ENCODE measurements at places on chromosomes 5 and 9.

DNA sequence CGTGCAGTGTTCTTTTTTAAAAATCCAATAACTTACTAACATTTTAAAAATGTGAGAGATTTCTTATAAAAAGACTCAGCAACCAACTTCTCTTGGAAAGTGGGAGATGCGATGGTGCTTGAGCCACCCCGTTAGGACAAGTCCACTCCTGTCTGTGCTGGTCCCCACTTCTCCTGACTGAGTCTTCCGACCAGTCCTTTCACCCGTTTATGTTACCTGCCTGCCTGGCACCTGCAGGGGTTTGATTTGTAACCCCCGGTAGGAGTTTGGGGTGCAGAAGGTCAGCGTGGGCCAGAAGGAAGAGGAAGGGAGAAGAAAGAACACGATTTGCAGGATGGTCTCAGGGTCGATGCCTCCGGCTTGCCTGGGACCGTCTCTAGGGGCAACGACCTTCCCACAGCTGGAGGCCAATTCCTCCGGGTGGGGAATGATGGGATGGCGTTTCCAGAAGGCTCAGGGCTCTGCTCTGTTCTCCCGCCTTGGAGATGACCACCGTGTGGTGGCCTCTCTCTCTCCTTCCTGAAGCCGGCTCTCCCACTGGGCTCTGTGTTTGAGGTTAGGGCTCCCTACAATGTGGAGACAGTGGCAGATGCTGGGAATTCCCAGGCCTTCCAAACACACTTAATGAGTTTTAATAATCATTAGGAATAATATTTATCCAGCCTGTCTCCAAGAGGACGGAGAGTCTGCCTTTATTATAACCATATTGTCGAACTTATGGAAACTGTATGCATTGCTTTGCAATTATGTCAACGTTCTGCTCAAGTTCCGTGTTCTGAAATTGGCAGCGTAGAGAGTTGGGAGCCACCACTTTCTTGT lies 14.8 kb downstream of the COL27A1 start:
- DNase-seq, result no peak

DNA sequence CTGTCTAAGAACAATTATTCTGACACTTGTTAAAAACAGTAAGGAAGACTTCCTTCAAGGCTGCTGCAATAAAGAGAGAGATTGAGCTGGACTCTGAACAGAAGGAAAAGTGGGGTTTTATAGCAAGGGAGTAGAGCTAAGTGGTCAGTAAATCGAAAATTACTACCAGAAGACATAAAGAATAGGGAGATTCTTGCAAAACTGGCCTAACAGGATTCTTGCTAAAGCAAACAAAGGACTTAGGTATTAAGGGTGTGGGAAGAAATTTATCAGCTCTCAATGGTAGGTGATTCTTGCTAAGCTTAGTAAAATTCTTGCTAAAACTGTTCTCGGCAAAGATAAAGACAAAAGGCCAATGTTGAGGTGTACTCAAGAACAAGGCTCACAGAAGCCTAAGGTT lies 300.5 kb downstream of the SLCO4C1 start:
- DNase-seq, result no peak

GRCh38 chr9:134852906-134853654 lies 27.5 kb upstream of the FCN2 start:
- DNase-seq, result no peak

- no peak for DNase-seq
Measured at GRCh38 chr5:145859453-145859852, 13.4 kb downstream of the GRXCR2 start.

- no peak for DNase-seq
Measured at GRCh38 chr9:109941771-109942170, 161.8 kb downstream of the PALM2AKAP2 start.

GRCh38 chr5:64285188-64286130 lies 119.8 kb downstream of the RNF180 start:
- no peak for DNase-seq

GRCh38 chr9:86321373-86321772 lies 32.8 kb downstream of the TUT7 start:
- DNase-seq, result no peak

DNA sequence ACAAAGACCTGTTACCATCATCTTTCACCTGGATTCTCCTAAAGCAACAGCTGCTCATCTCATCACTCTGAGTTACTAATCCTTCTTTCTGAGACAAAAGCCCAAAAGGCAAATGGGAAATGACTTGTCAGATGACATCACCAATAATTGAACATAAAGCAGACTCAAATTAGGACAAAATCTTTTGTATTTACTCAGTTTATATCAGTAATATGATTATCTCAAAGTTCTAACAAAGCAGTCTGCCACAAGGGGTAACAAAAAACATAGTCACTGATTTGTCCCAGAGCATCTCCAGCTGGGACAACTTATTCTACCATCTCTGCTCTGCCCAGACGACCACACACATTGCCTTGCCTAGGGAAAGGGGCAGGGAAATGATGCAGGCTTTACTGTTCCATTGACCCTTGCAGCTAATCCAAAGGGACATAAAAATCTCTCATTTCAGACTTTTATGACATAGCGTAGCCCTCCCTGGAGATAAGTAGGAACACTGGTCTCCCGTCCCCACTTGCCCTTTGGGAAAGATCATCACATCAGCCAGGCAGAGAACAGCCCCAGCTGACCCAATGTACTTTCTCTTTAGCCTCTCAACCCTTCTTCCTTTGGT lies 249.5 kb upstream of the PTGER4 start:
- no peak for DNase-seq

GRCh38 chr9:109574061-109574882 lies 76.2 kb upstream of the PTPN3 start:
- no peak for DNase-seq

DNA sequence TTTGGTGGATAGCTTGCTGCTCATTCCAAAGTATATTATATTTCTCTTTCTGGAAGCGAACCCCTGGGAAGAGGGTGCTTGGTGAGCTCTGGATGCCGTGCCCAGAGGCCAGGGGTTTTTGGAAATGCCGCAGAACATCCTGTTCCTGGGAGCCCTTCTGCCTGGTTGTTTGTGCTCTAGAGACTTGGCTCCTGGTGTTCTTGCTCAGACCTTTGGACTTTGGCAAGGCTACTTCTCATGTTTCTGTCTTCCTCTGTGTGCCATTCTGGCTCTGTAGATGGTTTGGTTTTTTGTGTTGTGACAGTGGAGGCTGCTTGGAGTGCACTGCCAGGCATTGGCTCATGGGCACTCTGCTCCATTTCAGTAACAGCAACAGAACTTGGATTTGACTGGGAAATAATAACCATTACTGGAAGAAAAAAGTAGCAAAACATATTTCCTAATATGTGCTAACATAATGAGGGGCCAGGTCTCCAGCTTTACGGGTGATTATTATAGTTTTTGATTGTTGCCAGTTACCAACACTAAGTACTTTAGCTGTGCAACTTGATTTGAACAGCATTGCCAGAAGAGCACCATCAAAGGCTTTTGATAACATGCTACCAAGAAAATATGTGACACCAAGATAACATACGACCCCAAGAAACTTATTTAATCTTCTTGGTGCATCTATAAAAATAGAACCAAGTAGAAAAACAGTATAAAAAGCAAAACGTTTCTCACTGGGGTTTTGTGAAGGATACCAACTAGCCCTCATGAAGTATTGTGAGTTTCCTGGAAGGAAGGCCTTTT lies 94.2 kb downstream of the PCSK1 start:
- DNase-seq, result no peak

GRCh38 chr9:110933350-110934001 lies 104.8 kb downstream of the LPAR1 start:
- DNase-seq, result no peak

- no peak for DNase-seq
Measured at GRCh38 chr9:108056084-108056804, 566.7 kb upstream of the KLF4 start.
